Central memory CD4-positive, alpha-beta T cell (primary cell): ENCODE measurements at places on chromosomes 7 and 10.
A peak's percentile ranks its signal among the peaks of the same experiment; 100 is the strongest.

- no peak for DNase-seq
Observed at GRCh38 chr7:154776350-154776749, 226.6 kb downstream of the PAXIP1 start.

GRCh38 chr7:39465055-39465929, 100.9 kb upstream of the YAE1 start:
- DNase-seq: peak; percentile 2

DNA sequence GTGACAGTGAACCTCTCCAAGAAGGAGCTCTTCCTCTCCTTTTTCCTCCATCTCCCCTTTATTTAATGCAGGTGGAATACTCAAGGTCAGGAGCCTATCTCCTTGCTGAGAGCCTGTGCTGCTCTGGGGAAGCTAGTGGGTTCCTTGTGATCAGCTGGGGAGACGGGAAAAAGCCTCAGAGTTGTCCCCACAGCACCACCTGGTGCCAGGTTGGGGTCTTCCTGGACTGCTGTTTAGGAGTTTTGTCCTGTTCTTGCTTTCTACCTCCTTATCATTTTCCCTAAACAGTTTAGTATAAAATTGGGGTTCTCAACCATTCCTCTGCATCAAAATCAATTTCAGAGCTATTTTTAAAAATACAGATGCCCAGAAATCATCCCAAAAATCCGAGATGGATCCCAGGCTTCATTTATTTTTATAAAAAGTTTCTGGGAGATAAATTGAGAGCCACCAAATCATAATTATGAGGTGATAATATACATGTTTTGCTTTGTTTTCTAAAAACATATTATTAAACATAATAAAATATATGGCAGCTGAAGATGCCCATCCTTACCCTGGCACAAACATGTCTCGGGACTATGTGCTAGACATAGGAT, 44.3 kb downstream of the MACC1 start:
- no peak for DNase-seq

DNA sequence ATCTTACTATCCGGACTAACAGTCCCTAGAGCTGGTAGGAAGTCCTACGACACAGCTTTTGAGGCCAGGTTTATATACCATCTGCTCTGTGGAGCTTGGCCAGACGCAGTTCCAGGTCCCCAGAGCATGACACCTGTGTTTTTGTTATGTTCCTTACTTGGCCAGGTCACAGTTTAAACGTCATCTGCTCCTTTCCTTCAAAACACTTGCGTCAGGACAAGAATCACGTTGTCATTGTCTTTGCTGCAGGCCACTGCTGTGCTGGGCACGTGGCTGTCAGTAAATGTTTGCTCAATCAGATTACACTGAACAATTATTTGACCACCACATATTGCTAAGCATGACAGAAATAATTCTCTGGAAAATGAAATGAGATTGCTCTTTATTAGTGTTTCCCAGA, 23.9 kb downstream of the SLC18A2 start:
- no peak for DNase-seq

DNA sequence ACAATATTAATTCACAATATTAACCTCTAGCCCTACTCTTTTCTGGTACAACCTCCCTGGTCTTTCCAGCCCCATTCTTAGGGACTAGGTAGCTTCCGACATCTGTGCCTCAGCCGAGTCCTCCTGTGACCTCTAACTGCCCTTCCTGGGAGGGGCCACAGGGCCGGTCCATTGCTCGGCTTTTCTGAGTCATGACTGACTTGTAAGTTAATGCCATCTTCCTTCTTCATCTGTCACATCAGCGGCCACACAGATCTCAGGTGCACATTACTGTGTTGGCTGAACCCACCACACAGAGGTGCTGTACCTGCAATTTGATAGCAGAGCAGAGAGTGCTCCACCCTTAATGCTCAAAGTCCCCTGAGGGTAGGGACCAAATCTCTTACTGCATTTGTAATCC, 4.1 kb upstream of the CPA4 start:
- no peak for DNase-seq

DNA sequence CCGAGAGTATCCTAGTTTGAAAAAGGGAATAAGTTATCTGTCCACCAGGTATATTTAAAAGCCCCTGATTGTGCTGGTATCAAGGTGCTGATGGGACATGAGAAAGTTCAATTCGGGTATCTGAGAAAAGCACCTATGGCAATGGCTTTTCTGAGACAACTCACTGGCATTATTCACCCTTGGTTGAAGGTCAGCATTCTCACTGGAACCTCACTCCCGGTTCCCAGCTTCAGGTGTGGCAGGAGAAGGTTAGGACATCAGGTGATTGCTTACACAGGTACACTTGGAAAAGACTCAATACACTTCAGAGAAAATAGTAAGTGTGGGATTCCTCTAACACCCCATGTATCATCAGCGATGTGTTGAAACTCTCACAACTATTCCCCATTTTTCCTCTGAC, 643.1 kb downstream of the INHBA start:
- DNase-seq: no peak

DNA sequence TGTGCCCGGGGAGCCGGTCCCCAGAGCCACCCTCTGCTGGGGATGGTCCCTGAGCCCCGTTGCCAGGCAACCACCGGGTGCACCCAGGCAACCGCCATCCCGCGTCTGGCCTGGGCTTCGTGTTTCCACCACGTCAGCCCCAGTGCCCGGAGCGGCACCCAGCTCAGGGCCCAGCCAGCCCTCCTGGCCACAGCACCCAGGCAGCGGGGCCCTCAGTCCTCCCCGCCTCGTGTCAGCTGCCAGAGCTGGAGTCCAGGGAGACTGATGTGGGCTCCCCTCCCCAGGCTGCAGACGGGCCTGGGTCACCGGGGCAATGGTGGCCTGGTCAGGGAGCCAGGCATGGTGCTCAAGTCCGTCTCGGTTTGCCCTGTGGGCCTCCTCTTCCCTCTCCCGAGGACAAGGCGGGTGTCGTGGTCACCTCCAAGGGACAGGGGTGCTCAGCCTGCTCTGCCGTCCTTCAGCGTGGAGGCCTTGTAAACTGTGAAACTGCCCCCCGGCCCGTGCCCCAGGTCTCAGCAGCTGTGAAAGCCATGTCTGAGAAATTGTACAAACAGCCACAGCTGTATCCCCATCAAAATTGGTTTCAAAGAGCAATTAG, 72.5 kb downstream of the MICALL2 start:
- no peak for DNase-seq

DNA sequence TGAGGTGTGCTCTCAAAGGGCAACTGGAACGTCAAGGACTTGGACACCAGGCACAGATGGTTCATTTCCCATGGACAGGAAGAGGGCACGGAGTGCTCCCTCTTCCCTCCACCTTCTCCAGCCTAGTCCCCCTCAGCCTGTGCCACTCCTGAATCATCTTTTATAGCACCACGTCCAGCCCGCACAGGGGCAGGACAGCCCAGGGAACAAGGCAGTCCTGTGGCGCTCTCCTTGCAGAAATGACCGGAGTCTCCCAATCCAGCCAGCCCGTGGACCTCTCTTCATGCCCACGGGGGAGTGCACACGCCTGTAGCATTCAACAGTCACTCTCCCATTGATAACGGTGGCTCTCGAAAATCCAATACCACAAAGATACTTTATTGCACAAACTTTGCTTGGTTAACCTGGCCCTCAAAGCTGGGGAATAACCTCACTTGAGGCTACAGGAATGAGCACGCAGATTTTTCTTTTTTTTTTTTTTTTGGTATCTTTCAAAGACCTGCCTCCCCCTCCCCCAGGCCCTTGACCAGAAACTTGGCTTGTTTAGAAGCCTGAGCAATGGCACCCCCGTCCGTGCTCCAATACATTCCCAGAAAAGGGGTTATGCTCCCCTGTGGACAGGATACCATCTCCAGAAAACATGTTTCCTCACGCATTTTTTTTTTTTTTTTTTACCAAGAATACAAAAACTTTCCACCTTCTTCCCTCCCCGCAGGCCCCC, 733 bp downstream of the PRKCQ start:
- no peak for DNase-seq
